Stimulated activated CD8-positive, alpha-beta memory T cell treated with anti-CD3 and anti-CD28 coated beads, Interleukin-15, amount 100 ng/mL, for 48 hours (primary cell): ENCODE measurements at places on chromosomes 12 and 14.

DNA sequence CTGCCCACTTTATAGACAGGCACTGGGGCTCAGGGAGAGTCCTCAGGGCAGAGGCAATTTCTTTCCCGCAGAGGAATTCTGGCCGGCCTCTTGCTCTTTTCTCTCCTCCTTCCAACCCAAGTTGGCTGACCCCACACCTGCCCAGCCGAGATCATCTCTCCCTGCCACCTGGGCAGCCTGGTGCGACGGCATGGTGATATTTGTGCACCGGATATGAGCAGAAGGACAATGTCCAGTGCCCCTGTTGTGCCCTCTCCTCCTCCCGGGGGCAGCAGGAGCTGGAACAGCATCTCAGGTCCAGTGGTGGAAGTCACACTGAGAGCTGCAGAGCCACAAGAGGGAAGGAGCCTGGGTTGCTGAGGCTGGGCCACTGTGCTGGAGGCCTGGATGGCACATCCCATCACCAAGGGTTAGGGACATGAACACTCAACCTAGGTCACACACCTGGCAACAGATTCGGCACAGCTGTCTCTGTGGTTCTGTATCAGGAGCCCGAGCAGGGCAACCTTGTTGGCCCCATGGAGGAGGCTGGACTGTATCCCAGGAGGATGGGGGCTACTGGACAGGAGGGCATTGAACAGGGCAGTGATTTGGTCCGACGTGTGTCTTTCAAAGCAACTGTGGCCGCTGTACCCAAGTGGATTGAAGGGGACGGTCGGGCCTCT lies 57.7 kb upstream of the DIO3 start:
- no peak for DNase-seq

GRCh38 chr14:90111895-90112534 lies 50.2 kb downstream of the KCNK13 start:
- no peak for DNase-seq

- peak; percentile 58 for DNase-seq
Measured at GRCh38 chr12:52006726-52007157, at the start of gene TAMALIN. Gene TAMALIN (plus strand): TSS chr12:52006946. CDS start chr12:52007020, 74 bp downstream.

- DNase-seq = no peak
Measured at GRCh38 chr14:90517076-90517841, 120.4 kb downstream of the CALM1 start.

- no peak for DNase-seq
Measured at GRCh38 chr12:57261428-57261865, 10.5 kb upstream of the STAC3 start.

- no peak for DNase-seq
Measured at GRCh38 chr12:121741743-121742142, 29.2 kb downstream of the TMEM120B start.

DNA sequence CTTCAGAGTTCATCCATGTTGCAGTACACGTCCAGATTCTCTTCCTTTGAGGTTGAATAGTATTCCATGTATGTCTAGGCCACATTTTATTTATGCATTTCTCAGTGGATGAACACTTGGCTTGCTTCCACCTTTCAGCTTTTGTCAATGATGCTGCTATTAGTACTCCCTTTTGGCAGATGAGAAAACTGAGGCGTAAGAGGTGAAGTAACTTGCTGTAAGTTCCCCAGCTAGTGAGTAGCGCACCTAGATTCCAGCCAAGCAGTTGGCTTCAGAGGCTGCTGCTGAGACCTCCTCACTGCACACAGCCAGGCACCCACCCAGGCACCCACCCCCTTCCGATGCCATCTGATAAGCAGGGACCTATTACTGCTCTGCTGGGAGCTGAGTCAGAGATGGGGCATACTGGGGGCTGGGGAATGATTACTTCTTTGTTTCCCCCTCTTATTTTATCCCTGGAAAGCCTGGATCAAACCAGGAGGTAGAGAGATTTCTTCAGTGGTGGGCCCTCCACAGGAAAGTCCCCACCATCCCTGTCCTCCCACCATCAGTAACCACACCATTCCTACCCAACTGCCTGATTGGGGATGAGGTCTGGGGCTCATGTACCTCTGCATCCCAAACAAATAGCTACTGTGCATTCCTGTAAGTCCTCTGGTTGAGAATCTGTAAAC lies 234.6 kb downstream of the PCNX1 start:
- no peak for DNase-seq

- DNase-seq = no peak
Measured at GRCh38 chr12:8675591-8676036, 13.0 kb upstream of the MFAP5 start.

DNA sequence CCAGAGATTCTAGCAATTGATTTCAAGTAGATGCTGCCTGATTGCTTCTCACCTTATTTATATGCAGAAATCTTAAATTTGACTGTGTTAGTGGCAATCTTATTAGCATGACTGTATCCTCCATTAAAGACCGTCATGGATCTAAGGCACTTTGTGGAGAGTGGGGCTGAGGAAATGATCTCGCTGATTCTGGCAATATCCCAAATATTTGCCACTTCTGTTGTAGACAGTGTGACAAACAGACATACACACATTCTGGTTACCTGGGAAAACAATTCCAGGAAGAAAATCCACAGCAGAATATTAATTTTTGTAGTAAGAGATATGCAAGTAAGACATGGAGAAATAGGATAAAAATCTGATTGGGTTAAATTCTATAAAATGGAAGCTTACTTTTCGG lies 269.0 kb upstream of the G2E3 start:
- no peak for DNase-seq

- no peak for DNase-seq
Measured at GRCh38 chr12:56001487-56002100, 4.5 kb downstream of the SUOX start.

DNA sequence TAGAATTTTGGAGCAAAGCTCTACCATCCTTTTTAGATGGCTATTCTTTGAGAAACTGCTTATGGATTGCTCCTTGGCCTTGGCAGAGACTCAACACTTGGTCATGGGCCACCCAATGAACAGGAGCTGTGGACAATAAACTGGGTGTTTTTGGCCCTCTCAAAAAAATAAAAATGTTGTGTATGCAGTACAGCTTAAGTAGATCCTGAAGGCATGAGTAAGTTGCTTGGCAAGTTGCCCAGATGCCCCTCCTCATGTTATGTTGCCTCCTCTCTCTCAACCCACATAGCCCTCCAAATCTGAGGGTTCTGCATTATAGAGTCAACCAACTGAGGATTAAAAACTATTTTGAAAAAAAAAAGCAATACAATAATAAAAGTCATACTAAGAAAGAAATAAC lies 124.9 kb downstream of the ATP23 start:
- DNase-seq = no peak

DNA sequence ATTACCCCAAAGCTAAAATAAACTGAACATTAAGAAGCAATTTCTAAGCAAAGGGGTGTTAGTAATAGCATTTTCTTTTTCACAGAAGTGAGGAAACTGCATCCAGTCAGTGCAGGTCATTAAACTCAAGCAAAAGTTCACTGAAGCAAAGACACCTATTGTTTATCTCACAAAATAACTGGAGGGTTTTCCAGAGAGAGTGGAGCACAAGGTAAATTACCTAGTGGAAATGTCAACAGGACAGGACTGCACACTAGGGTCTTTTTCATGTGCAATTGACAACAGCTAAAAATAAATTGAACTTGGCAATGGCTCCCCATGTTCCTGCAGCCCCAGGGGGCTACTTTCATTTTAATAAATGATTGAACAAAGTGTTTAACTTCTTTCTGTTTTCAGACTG lies 742.0 kb downstream of the GALC start:
- no peak for DNase-seq
